ENCODE measurements at places on chromosomes 16 and 17.
A peak's percentile ranks its signal among the peaks of the same experiment; 100 is the strongest.

DNA sequence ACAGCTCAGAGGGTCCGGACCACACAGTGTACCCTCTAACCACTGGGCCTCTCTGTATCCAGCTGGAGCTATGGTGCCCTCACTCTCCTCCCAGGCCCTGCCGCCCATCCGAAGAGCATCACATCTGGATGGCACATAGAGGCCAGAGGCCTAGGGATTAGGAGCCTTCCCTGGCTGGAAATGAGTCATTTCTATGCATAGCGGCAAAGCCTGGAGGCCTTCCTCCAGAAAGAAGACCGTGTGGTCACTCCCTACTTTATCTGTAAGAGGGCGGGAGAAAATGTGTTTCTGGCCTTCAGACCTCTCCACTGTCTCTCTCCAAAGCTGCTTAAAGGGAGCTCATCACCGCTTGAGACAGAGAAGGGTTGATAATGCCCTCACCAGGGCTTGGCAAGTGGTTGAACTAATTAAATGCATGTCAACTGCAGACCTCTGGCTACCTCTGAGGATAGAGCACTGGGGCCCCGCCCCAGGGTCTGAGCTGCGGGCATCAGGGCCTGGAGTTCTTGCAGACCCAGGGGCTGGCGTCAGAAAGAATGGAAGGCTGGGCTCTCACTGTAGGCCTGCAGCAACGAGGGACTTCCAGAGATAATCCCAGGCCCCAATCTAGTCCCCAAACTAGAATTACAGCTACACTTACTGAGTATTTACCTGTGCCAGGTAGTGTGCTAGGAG, 122.2 kb downstream of the IRX5 start:
- no peak for DNase-seq

GRCh38 chr16:87919681-87919994, 16.7 kb downstream of the CA5A start:
- no peak for DNase-seq

- DNase-seq, result peak; percentile 77
These were observed at the start of gene MT3 for GRCh38 chr16:56589141-56590039. MT3 (plus strand) TSS chr16:56589528; CDS start chr16:56589591, 63 bp downstream.

DNA sequence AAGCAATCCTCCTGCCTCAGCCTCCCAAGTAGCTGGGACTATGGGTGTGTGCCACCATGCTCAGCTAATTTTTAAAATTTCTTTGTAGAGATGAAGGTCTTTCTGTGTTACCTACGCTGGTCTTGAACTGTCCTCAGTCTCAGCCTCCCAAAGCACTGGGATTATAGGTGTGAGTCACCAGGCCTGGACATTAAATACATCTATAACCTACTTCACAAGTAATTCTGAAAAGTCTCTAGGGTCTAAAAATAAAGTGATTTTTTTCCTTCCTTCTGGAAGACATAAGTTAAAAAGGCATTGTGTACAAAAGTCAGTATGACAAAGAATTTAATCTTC, 118.3 kb downstream of the PARN start:
- no peak for DNase-seq

- no peak for DNase-seq
These were observed 5.4 kb upstream of the CNGB1 start for GRCh38 chr16:57976331-57976796.
